ENCODE measurements at places on chromosomes 3 and 15. TPM values are rescaled to one million over a fixed set of nuclear protein-coding genes. Genes with fewer than 3 reads are reported as not detected.

GATA2 gene
- 26.7 TPM for total RNA-seq

CACNA2D2 gene
- total RNA-seq, result not detected

CATSPER2 gene
- 0.86 TPM for total RNA-seq

PEX5L gene
- total RNA-seq, result under 0.01 TPM

C3orf18 gene
- 9.1 TPM for total RNA-seq

C3orf20 gene
- total RNA-seq, result not detected

MCF2L2 gene
- total RNA-seq, result 0.64 TPM

IL20RB gene
- total RNA-seq, result 1.6 TPM

SAMMSON gene
- not detected for total RNA-seq

HMG20A gene
- 30.9 TPM for total RNA-seq

PDZRN3 gene
- 32.5 TPM for total RNA-seq

SERINC4 gene
- under 0.01 TPM for total RNA-seq

SRGAP3 gene
- 3.5 TPM for total RNA-seq

TNFAIP8L3 gene
- total RNA-seq, result 0.64 TPM

ZPLD1 gene
- 0.43 TPM for total RNA-seq

GOLGA8B gene
- 33.7 TPM for total RNA-seq

MME gene
- 479 TPM for total RNA-seq

PCOLCE2 gene
- under 0.01 TPM for total RNA-seq

AMT gene
- total RNA-seq, result 1.3 TPM

PIGX gene
- total RNA-seq, result 31.1 TPM

NRG4 gene
- under 0.01 TPM for total RNA-seq

GOLGA8K gene
- not detected for total RNA-seq

FBLN2 gene
- total RNA-seq, result 30.2 TPM

ZMYND10 gene
- 0.97 TPM for total RNA-seq

RAD54L2 gene
- total RNA-seq, result 26.3 TPM

GOLGA8R gene
- 1.3 TPM for total RNA-seq

PLA2G4F gene
- not detected for total RNA-seq

GREM1 gene
- 527 TPM for total RNA-seq

ATP13A5 gene
- not detected for total RNA-seq

P3H2 gene
- total RNA-seq, result 51.8 TPM

BTBD1 gene
- 101 TPM for total RNA-seq

CP gene
- not detected for total RNA-seq

LSMEM2 gene
- total RNA-seq, result not detected

CHRNA5 gene
- 0.64 TPM for total RNA-seq

UBAP1L gene
- 2.3 TPM for total RNA-seq

GRK7 gene
- total RNA-seq, result not detected

SLC24A1 gene
- total RNA-seq, result 9.3 TPM

PLXNB1 gene
- total RNA-seq, result 35.0 TPM

GPR62 gene
- under 0.01 TPM for total RNA-seq

ECE2 gene
- not detected for total RNA-seq

CPB1 gene
- total RNA-seq, result not detected

C3orf22 gene
- not detected for total RNA-seq

CCR9 gene
- total RNA-seq, result not detected

TMCO5A gene
- total RNA-seq, result not detected

GOLGA6L4 gene
- total RNA-seq, result 1.3 TPM

PEX11A gene
- 3.9 TPM for total RNA-seq

SERPINI1 gene
- 2.6 TPM for total RNA-seq

USP50 gene
- 1.3 TPM for total RNA-seq

All from fibroblast of villous mesenchyme (primary cell).